ENCODE measurements at places on chromosomes 12 and 14.

DNA sequence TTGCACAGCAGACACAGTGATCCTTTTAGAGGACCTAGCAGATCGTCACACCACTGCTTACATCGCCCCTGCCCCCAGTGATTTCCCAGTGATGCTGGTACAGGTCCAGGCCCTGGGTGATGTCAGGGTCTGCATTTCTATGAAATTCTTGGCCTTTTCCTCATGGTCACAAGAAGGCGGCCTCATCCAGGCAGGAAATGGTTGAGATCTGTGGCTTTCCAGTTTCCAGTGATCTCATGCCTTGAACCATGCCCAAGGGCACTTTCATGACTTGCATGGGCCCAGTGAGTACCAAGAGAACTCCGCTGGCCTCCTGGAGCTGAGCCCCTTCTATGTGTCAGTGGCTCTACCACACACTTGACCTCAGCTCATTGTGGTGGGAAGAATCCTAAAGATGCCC is 41.9 kb upstream of the BDKRB2 start:
- no peak for DNase-seq

GRCh38 chr12:77189458-77189857 is 124.1 kb upstream of the E2F7 start:
- DNase-seq: no peak

DNA sequence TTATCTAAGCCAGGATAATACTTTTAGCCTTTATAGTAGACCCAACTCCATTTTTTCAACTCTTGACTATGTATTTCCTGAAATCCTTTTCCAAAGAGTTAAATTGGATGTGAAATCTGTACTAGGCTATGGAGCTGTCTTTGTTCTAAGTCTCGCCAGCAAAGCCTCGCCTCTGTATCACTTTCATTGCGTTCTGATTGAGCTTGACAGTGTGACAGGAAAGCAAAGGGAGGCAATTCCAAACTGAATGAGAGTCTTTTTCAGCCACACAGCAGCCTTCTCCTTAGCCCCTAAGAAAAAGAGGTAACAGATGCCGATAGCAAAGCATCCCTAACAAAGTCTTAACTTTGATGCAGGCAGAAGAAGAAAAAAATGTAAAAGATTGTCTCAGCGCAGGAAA is 154.6 kb upstream of the OTX2 start:
- DNase-seq: no peak

GRCh38 chr12:84596266-84596665 is 316.3 kb downstream of the SLC6A15 start:
- no peak for DNase-seq

GRCh38 chr12:75553836-75554555 is 42.6 kb upstream of the KRR1 start:
- no peak for DNase-seq

- no peak for DNase-seq
Observed at GRCh38 chr14:34363733-34364134, 98.3 kb downstream of the SPTSSA start.

DNA sequence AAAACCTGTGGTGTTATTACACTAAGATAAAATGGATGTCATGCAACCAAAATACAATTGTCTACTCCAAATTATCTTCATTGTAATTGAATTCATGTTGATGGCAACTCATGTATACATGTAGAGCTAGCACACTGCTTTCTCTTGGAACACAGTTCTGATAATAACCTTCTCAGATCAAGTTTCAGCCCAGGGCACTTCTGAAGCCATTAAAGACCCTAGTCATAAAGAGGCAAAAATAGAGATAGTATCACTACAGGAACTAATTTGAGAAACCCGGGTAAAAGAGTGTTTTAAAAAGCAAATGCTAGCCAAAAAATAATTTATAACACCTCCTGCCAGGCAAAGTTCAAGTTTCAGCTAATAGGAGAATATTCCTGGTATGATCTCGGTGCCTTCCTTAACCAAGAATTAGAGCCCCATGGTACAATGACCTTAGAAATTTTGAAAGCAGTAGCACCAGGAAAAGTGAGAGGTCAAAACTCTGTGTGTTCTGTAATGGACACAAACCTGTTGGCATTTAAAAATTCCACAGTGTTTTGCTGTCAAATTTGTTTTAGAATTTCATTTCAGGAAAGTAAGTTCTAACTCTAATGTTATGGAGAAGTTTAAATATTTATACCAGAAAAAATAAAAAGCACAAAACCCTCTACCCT is 105.0 kb upstream of the FRMD6 start:
- DNase-seq: no peak

DNA sequence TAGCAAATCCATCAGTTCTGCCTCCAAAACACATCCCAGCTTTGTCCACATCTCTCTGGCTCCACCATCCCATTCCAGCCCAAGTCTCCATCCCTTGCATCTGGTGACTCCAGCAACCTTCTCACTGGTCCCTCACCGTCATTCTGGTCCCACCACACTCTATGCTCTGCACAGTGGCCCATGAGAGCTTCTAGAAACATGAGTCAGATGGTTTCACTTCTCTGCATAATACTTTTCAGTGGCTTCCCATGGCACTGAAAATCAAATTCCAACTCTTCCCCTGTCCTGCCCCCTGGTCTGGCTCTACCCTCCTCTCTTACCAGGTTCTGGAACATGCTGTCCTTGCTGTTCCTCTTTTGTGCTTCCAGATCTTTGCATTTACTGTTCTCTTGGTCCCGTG is 17.2 kb upstream of the C12orf76 start:
- DNase-seq: no peak

DNA sequence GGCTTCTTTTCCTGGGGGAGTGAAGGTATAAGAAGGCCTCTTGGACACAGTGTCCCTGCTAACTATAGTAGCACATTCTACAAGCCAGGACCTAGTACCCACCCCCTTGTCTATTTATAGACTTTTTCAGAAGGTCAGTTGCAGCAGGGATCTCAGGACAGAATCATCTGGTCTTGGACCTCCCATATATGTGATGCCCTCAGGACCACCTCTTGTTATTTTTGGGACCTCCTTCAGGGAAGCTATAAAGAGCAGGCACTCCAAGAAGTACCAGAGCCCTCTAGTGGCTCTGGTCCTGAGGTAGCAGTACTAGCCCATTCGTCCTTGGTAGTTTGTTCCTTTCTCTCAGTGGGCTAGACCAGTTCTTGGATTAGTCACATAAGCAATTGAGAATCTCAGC is 4.3 kb downstream of the COQ10A start:
- DNase-seq: no peak

DNA sequence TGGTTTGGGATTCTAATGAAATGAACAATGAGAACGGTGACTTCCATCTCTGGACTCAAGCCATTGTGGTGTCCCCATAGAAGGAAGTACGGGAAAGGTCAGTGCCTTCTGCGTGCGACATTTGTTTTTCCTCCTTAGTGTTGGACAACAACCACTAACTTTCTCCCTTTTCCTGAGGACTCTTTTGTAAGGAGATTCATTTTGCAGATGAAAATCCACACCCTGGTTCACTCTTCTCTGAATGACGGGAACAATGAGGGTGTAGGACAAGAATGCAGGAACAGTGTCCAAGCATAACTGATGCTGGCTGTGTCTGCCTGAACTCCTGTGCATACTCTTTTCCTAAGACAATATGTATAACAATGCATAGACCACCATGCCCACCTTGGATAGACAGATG is 176.4 kb downstream of the STXBP6 start:
- DNase-seq: no peak

GRCh38 chr14:65866448-65866847 is 453.9 kb downstream of the FUT8 start:
- DNase-seq: no peak

GRCh38 chr14:44113769-44114730 is 393.0 kb downstream of the FSCB start:
- no peak for DNase-seq

GRCh38 chr12:100450735-100451134 is 22.9 kb upstream of the NR1H4 start:
- no peak for DNase-seq

- DNase-seq: no peak
Observed at GRCh38 chr14:100105357-100106169, 40.3 kb downstream of the EVL start.

- DNase-seq: peak; percentile 69
Observed at GRCh38 chr12:103441437-103442181, 54.2 kb downstream of the C12orf42 start.

GRCh38 chr12:15435597-15435996 is 113.3 kb downstream of the PTPRO start:
- DNase-seq: no peak

GRCh38 chr12:3202734-3203446 is 125.7 kb downstream of the TSPAN9 start:
- peak; percentile 7 for DNase-seq

- DNase-seq: no peak
Observed at GRCh38 chr12:78494911-78495310, 369.7 kb upstream of the SYT1 start.

DNA sequence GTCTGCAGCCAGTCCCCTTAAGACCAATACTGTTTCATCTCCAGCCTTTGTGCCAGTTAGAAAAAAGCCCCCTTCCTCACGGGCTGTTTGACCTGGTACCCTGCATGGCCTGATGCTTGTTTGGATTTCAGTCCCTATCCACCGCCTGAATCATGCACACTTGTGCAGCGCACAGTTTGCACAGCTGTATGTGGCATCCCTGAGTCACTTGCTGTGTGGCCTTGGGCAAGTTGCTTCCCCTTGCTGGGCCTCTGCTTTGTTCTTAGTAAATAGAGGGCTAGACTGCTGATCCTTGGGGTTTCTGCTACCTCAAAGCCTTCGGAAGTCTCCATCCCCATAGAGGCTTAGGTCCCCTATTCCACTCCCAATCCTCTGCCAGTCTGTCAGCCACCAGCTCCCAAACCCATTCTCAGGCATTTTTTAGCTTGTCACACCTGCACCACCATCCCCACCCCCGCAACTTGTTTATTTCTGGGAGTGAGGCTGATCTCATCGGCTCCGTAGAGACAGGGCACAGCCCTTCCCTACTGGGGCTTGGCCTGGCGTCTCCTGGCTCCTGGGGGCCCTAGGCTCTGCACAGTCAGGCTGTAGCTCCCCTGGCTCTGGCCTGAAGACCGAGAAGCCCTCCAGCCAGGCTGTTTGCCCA is 8.8 kb downstream of the KRT80 start:
- no peak for DNase-seq

- DNase-seq: no peak
Observed at GRCh38 chr12:53951577-53952334, 2.9 kb upstream of the HOXC12 start.

GRCh38 chr12:63064080-63064479 is 86.9 kb downstream of the AVPR1A start:
- DNase-seq: no peak

DNA sequence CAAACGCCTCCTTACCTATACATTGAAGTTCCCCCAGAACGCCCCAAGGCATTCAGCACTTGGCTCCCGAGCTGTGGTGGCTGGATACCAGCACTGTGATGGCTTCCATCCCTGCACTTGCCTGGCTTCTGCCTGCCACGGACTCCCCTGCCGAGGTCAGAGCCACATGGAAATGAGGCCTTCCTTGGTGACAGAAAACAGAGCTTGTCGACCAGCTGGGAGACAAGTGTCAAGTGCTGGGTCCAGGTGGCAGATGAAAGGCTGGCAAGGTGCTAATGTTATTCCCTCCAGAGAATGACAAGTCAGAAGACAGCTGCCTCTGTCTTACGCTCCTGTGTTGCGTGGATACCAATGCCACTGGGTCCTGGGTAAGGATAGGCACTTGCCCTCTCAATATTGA is 26.2 kb upstream of the GNG2 start:
- no peak for DNase-seq

DNA sequence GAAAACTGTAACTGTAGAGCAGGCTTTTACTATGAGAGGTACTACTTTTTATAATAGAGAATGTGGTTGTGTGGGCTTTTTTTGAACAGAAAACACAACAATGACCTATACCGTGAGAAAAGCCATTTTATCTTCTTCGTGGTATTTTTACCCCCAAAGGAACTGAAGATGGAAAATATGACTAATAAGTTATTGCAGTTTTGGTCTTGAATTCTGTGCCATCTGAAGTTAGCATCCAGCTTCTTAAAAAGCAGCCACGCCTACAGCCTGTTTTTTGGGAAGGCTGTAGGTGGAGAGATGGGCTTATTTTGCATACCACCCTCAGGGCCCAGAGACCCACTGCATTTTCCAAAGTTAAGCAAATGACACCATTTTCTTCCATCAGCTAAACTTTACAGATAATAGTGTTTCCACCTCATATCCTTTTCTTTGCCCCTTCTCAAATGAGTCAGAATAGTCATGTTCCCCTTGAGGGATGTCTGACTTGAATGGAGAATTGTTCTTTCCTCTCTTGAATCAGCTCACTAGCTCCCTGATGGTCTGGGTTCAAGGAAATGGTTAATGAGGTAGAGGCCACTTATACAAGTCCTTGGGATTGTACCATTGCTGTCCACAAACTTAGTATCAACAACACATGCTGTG is 53.0 kb downstream of the TBC1D30 start:
- DNase-seq: peak; percentile 21

DNA sequence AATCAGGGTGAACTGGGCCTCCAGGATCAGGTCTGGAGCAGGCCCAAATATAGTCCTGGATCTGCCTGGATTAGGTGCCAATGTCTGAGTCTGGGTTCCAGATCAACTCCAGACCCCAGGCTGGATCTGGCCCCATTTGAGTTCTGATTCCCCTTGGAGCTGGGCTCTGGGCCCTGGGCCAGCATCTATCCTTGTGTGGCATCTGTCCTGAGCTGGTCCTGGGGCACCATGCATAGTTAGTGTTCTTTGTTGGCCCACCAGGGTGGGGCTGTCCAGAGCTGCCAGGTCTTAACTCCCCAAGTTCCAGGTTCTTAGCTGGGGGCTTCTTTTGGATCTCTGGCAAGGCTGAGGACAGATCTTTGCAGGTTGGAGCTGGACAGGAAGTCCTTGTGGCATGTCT is 11.0 kb upstream of the ZNF385A start:
- DNase-seq: no peak

- DNase-seq: peak; percentile 42
Observed at GRCh38 chr14:106459971-106460730, 933.8 kb downstream of the TMEM121 start.

DNA sequence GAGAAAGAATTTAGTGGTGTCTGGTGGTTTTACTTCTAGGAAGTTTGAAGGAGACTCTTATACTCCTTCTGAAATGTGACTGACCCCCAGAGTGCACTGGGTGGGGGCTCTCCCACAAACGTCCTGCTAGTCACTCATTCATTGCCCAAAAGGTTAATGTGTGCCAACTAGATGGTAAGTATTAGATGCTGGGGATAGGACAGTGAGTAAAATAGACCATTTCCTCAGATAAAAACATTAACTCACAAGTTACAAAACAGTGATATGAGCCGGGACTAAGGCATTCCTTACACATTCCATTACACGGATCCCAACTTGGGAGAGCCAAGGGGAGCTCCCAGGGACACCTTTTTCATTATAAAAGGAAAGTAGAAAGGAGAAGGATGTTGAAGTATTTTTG is 185.1 kb downstream of the ATXN7L3B start:
- no peak for DNase-seq
